AG08396 (cell line): ENCODE measurements at places on chromosomes 6 and 20.

GRCh38 chr6:3887150-3887700, 38.1 kb downstream of the FAM50B start:
- DNase-seq = peak; percentile 43

GRCh38 chr6:18720075-18720474, 332.9 kb downstream of the RNF144B start:
- DNase-seq = no peak

- DNase-seq = no peak
Measured at GRCh38 chr20:51460569-51461265, 81.8 kb downstream of the NFATC2 start.

DNA sequence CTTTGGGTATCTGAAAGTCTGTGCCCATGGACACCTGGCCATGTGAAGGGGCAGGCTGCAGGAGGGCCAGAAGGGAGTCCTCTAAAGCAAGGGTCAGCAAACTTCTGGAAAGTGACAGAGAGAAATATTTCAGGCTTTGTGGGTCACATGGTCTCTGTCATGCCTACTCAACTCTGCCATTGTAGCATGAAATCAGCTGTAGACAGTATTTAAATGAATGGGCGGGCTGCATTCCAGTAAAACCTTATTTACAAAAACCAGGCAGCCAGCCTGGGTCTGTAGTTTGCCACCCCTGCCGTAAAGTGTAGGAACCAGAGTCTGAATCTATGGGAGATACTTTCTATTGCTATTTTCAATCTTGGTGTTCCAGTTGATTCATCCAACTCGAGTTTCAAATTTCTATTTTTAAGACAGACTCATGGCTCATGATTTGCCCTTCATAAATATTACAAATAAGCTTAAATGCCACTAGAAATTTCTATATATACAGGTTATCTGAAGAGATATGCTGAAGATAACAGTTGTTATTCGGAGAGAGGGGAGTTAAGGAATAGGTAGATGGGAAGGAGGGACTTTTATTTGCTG, 19.0 kb upstream of the ADGRF4 start:
- no peak for DNase-seq

DNA sequence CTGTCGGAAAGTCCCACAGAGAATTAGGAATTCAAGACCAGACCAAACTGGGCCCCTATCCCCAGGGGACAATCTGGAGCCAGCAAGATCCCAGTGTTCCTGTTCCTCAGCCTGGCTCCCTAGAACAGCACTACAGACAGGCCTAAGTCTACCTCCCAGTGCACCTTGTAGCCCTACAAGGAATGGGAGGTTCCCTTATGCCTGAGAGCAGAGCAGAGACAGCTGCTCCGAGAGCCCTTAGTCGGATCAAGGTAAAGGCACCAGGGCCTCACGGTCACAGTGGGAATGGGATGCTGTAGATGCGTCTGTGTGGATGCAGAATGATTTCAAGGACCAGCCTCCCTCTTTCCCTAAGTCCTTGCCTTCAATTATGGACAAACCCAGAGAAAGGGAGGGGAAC, 204.5 kb upstream of the STXBP5 start:
- no peak for DNase-seq

DNA sequence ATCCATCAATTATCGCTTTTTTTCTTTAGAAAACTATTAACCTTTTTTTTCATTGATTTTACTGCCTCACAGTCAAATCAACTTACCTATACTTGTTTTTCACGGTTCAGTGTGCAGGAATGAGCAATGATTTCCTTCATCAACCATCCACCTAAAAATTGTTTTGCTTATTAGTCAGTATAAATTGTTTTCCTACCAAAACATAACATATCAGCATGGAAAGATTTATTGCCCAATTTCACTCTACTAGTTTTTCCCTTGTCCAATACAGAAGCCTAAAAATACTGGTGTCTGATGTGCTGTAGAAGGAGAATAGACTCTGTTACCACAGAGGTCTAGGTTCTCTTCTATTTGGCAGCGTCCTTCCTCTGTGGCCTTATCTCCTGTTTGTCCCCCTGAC, 558.2 kb upstream of the CITED2 start:
- DNase-seq = no peak

- no peak for DNase-seq
Measured at GRCh38 chr6:79969784-79970183, 22.4 kb upstream of the ELOVL4 start.

DNA sequence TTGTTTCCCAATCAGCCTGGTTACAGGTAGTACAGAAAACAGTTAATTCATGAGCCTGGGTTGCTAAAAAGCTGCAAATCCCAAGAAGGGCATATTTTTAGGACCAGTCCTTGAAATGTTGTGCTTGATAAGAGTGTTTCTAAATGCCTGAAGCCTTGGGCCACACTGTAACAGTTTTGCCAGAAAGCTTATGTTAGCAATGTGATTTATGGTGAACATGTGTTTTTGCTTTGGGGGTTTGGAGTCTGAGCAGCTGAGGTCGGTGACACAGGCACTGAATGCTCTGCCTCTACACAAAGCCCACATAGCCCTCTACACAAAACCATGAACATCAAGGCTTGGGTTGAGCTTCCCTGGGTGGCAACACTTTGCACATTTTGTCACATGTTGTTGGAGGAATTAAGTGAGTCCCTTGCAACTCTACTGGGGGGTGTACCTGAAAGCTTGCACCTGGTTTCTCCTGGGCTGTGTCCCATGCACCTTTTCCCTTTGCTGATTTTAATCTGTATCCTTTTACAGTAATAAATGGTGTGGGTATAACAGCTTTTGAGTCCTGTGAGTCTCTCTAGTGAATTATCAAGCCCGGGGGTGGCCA, 22.2 kb downstream of the AHI1 start:
- no peak for DNase-seq

DNA sequence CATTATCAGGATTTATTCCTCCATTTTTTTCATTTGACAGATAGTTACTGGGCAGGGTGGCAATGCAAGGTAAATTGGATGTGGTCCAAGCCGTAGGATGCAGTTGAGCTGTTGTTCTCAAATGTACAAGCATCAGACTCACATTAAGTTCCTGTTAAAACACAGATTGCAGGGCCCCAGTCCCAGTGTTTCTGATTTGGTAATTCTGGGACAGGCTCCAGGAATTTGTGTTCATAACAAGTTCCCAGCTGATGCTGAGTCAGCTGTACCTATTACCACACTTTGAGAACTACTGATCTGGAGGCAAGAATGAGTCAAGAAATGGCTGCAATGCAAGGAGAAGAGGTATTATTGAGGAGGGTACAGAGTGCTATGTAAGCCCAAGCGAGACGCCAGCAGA, 11.7 kb downstream of the TMEM244 start:
- DNase-seq = peak; percentile 35

DNA sequence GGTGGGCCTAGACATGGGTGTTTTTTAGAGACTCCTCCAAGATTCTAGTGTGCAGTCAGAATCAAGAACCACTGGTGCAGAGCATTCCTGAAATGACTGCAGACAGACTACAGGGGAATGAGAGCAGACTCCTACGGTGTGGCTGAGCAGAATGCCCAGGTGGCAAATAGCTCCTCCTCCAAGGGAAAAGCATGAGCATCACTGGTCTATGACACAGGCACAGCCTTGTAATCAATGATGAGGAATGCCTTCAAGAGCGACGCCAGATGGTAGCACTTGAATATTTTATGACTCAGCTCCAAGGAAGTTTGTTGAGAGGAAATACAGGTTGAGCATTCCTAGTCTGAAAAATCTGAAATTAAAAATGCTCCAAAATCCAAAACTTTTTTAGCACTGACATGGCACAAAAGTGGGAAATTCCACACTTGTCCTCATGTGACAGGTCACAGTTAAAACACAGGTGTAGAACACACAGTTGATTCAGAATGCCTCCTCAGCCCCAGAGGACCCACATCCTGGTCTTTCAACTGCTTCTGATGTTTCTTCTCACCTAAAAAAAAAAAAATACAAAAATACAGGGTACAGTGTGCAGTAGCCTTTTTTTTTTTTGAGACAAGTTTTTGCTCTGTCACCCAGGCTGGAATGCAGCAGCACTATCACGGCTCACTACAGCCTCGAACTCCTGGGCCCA, 10.6 kb upstream of the FAM8A1 start:
- DNase-seq = peak; percentile 84

DNA sequence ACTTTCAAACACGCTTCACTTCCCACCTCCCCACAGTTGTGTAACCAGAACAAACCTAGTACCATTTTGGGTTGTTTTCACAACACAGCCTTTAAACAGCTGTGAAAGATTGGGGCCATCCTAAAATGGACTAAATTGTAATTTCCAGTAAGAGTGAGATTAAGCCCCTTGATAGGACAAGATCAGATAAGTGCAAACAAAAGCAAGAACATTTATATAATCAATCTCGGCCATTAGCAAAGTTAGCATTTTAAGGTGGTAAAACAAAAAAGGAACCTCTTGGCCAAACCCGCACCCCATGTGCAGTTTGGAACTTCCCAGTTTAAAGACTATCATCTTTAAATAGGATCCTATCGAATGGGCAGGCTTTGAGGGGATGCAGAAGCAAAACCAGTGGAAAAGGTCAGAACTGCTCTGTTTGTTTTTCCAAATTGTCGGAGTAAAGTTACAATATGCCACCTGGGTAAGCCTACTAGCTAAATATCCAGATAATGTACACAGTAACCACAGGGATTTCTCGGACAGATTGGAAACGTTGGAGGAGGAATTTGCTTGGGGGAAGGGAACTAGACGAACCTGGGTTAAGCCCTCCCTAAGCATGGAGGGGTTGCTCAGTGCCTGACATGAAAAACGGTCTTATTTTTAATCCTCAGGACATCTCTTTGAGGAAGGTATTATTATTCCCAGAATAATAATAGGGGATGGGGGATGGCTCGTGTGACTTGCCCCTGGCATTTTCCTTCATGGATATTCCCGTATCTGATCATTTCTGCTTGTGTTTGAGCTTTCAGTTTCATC, 159.8 kb upstream of the SALL4 start:
- no peak for DNase-seq

GRCh38 chr20:46545827-46546138, 4.7 kb downstream of the OCSTAMP start:
- no peak for DNase-seq

- DNase-seq = peak; percentile 35
Measured at GRCh38 chr6:167932468-167933276, 64.8 kb upstream of the KIF25 start.

- peak; percentile 23 for DNase-seq
Measured at GRCh38 chr6:140623498-140623897, 1249.0 kb upstream of the CITED2 start.

GRCh38 chr6:19454001-19454720, 383.0 kb upstream of the ID4 start:
- DNase-seq = no peak

DNA sequence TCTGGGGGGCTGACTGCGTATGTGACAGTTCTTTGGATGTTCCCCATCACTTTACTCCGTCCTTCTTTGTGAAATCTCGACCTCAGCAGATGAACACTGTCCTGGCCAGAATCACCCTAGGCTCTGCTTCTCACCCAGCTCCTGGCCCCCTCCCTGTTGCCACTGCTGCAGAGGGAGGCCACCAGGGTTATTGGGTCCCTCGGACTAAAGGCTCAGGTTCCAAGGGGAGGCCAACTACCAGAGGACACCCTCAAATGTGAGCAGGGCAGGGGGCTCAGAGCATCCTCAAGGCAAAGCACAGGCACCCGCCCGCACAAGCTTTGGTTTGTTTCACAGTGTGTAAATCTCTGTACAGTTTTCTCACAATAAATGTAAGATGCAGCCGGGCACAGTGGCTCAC, 269.9 kb downstream of the UST start:
- DNase-seq = no peak

DNA sequence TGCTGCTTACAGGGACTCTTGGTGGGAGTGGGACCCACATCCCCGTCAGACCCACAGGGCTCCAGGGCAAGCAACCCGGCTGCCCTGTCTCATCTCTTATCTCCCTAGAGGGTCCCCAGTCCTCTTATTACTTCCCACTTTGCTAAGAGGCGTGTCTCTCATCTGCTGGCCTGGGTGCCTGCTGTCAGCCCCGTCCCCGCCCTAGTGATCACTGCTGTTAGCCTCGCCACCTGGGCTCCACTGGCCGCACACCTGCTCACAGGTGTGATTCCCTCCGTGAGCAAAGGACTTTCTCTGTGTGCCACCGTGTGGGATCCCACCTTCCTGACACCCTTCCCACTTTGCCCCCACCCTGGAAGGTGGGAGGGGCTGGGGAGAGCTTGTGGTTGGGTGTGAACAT, 57.6 kb downstream of the TCP11 start:
- no peak for DNase-seq

DNA sequence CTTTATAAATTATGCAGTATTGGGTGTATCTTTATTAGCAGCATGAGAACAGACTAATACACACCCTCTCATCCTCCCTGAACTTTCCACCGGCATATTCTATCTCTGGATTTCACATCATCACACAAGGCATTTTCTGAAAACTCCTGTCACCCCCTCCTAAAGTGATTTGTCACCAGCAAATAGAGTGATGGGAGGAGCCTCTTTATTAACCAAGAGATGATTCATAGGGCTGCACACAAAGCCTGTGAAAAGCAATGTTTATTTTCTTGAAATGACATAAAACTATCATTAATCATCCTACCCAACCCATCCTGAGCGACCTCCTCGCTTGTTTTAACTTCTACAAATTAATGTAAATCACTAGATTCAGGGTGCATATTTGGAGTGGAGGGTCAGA, 394.7 kb upstream of the SULF2 start:
- no peak for DNase-seq

- no peak for DNase-seq
Measured at GRCh38 chr20:25586877-25587276, 1.5 kb upstream of the NINL start.

- DNase-seq = peak; percentile 83
Measured at GRCh38 chr20:34713194-34713943, 9.2 kb downstream of the TP53INP2 start.

- DNase-seq = no peak
Measured at GRCh38 chr6:8683204-8683603, 247.9 kb upstream of the SLC35B3 start.

DNA sequence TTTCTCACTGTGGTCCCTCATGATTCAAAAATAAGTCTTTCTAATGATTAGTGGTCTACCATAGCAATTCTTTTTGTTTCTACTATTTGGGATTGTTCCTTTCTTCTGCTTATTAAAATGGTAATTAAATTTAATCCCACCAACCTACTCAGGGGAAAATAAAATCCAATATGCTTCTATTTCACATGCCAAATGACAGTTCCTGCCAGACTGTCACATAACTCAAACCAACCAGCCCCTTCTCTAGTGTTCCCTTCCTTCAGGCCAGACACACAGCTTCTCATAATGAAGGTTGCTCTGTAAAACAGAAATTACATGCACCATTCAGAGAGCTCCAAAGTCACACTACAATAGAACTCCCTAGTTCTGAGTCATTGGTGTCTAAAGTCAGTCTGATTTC, 23.2 kb downstream of the PAK5 start:
- no peak for DNase-seq
